ENCODE measurements at places on chromosomes 1 and 21.

- no peak for DNase-seq
Measured at GRCh38 chr1:26794391-26794790, 6.6 kb downstream of the PIGV start.

DNA sequence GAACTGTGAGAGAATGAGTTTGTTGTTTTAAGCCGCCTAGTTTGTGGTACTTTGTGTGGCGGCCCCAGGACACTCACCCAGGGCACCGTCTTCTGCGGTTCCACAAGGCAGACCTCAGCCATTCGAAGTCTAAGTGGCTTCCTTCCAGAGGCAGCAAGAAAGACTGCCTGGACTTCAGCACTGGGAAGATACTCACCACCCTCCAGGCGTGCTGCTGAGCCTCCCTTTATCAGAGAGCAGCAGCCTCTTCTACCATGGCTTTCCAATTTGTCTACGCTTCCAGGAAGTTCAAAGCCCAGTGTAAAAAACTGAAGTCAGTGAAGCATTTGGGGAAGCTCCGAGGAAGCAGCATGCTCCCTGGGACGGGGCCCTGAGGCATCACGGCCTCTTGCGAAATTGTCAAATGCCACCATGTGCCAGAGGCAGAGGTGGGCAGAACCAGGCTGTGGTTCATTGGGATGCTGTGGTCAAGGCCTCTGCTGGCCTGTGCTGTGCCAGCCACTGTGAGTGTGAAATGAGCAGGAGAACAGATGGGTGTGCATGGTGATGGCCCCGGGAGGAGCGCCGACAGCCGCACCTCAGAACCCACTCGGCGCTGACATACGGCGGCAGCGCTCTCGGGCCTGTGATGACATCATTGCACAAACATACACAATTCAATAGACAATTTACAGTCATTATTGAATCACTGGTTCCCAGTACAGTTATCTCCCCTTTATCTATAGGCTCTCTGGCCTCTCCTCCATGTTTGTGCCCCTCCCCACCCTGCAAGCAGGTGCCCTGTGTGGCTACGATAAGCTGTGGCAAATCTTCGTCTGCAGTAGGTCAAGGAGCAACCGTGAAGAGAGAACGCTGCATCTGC, 110.4 kb downstream of the PDE9A start:
- no peak for DNase-seq

DNA sequence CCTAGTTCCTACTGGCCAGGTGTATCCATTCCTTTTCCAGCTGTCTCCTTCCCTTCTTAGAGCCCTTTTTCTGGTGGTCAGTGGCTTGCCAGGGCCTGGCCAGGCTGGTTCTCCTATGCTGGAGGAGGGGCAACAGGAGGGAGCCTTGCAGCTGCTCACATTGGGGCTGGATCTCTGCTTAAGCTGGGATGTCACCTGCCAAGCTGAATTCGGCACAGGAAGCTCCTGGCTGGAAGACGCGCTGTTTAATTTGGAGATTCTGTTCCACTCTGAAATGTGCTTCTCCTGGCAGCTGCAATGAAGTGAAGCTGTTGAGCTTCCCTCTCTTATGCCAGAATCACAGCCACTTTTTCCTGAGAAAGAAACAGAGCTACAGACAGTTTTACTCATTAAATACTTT, 56.0 kb upstream of the POU3F1 start:
- DNase-seq = no peak

- no peak for DNase-seq
Measured at GRCh38 chr1:248849637-248850036, 9.2 kb downstream of the ZNF692 start.

DNA sequence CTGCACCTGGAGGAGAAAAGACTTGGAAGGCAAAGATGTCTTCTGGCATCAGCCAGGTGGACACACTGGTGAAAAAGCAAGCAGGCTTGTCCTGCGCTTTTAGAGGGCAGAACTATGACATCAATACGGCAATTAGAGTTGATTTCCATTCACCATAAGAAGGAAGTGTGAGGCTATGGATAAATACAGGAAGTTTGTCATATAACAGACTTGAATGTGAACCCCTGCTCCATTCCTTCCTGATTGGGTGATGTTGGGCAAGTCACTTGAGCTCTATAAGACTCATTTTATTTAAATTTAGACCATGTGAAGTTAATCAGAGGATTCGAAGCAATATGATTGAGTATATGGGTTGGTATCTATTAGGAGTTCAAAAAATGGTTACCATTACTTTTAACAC, 137.8 kb downstream of the PLPP3 start:
- no peak for DNase-seq

GRCh38 chr21:16588433-16588860, 858.7 kb downstream of the USP25 start:
- DNase-seq = no peak

GRCh38 chr1:220810963-220811362, 24.2 kb downstream of the MTARC1 start:
- no peak for DNase-seq

DNA sequence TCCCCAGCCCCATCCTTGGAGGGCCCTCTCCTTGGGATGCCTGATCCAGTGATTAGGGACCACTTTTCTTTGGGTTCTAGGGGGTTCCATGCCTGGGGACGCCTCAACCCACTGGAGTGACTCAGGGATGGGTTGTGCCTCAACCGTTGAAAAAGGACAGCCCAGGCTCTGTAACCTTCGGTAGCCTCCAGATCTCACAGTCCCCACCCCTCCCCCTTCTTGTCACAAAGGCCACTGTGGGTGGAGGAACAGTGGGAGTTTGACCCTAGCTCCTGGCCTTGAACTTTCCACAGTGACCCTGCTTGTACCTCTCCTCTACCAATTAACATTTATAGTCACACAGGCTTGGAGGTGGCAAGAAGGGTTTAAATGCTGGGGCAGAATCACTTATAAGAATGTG, 2.6 kb upstream of the RORC start:
- no peak for DNase-seq

All from stimulated activated CD4-positive, alpha-beta T cell treated with anti-CD3 and anti-CD28 coated beads, Interleukin-1b, Interleukin-23, amount 100 ng/mL, for 48 hours (primary cell).